ENCODE measurements at places on chromosomes 2 and 18.

DNA sequence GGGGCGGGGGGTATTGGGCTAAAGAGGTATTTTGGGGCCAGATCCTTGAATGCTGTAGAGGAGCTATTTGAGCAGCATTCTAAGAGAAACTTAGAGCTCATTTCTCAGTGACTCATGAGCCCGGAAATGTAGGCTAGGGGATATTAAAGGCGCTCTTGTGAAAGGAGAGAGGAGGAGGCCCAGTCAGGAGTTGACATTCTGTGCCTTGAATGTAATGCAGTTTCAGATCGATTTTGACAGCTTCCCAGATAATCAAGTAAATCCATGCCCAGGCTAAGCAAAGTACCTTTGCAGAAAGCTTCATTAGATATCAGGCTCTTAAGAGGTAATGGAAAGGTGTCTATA lies 1.5 kb downstream of the CAB39 start:
- peak; percentile 77 for DNase-seq

GRCh38 chr18:76558881-76559667 lies 64.0 kb upstream of the ZNF516 start:
- DNase-seq, result no peak

GRCh38 chr2:110637093-110637492 lies 40.8 kb downstream of the BUB1 start:
- DNase-seq, result no peak

GRCh38 chr2:63124218-63124617 lies 73.6 kb downstream of the OTX1 start:
- no peak for DNase-seq

DNA sequence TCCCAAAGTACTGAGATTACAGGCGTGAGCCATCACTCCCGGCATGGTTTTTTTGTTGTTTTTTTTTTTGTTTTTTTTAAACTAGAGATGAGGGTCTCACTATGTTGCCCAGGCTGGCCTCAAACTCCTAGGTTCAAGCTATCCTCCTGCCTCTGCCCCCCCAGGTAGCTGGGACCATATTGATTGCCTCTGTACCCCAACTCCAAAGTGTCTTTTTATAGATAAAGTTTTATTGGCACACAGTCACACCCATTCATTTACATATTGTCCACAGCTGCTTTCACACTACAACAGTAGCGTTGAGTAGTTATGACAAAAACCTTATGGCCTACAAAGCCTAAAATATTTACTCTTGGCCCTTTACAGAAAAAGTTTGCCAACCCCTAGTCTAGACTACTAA lies 45.2 kb upstream of the SP5 start:
- DNase-seq, result no peak

DNA sequence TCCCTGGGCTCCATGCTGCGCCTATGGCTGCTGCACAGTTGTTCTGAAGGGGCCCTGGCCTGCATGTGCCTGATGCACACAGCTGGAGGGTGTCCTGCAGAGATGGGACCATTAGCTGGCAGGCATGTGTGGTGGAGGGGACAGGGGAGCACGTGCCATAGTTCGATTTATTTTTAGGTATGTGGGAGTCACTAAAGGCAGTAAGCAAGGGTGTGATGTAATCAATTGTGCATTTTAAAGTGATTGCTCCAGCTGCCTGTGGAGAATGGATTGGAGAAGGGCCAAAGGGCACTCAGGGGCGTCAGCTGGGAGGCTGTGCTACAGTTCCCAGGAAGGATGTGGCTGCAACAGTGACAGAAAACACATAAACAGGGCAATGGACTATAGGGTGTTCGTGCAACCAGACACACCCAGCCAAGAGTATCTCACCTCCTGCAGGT lies 205.1 kb downstream of the ARL4C start:
- peak; percentile 57 for DNase-seq

GRCh38 chr2:152292991-152293390 lies 42.0 kb upstream of the FMNL2 start:
- DNase-seq, result no peak

GRCh38 chr2:181104512-181105115 lies 124.2 kb downstream of the UBE2E3 start:
- DNase-seq, result peak; percentile 49

DNA sequence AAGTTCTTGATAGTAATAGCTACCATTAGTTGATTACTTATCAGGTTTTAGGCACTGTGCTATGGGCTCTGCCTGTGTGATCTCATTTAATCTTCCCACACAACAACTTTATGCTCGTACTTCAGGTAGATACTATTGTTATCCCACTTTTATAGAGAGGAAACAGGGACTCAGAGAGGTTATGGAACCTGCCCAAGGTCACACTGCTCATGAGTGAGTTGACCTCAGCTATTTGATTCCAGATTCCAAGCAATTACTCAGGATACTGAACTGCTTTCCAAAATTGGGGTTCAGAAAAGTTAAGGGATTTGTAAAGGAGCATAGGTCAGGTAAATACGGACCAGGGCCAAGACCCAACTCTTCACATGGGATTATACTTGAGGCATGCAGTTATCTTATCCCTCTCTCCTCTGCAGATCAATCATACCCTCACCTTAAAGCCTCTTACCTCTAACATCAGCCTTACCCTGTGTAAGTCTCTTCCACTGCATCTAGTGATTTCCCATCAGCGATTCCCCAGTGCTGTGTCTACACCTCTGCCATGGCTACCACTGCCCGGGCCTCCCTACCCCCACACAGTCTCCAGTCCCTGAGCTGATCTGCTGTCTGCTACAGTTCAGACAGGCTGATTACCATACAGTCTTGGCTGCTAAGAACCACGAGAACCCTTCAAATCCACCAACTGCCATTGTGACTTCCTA lies 74.4 kb downstream of the ANTXR1 start:
- no peak for DNase-seq

- DNase-seq, result no peak
Measured at GRCh38 chr2:234745347-234745746, 206.5 kb upstream of the SH3BP4 start.

DNA sequence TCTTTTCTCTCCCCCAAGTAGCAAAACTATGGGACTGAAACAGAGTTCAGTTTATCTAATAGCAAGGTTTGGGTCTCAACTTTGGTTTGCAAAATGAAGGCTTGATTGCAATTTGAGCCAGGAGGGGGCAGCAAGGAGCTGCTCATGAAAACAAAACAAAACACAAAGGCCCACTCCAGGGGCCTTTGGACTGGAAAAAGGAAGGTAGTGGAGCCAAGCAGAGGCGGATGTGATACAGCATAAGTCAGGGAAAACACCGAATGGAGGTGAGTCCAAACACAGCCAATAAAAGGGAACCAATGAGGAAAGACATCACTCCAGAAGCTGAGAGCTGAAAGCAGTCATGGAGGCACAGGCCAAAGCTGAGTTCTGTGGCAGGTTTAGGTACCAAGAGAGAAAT lies 799.7 kb upstream of the ACVR2A start:
- DNase-seq, result peak; percentile 40

DNA sequence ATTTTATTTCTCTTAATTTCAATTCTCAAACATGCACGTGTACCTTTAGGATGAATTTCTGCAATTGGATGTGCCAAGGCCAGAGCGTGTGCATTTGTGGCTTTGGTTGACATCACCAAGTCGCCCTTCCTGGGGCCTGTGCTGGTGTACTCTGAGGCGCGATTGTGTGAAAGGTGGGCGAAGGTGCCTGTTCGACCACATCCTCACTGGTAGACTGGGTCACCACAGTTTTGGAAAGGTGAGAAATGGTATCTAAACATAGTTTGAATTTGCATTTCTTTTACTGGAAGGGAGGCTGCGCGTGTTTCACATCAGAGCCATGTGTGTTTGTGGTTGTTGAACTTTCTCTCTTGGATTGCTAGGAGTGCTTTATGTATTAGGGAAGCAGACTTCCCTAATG lies 89.8 kb downstream of the LDLRAD4 start:
- no peak for DNase-seq

DNA sequence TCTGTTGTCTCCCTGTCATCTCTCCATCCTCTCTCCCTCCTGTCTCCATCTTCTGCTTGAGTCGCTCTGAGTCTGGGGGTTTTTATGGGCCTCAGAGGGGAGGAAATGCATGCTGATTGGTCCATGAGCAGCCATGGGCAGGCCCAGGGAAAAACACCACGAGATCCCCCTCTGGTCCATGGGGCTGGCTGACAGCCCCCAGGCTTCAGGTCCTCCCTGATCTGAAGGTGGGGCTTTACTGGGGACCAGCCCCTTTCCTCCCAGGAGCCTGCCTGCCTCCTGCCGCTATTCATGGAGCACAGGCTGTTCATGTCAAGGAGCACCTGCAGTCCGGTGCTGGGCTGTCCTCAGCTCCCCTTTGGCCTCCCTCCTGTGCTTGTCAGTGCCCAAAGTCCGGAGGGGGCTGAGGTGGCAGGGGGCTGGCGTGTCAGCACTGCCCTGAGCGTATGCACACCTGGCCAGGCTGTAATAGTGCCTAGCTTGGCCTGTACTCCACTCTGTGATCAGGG lies 59.6 kb upstream of the DLX2 start:
- DNase-seq, result no peak

DNA sequence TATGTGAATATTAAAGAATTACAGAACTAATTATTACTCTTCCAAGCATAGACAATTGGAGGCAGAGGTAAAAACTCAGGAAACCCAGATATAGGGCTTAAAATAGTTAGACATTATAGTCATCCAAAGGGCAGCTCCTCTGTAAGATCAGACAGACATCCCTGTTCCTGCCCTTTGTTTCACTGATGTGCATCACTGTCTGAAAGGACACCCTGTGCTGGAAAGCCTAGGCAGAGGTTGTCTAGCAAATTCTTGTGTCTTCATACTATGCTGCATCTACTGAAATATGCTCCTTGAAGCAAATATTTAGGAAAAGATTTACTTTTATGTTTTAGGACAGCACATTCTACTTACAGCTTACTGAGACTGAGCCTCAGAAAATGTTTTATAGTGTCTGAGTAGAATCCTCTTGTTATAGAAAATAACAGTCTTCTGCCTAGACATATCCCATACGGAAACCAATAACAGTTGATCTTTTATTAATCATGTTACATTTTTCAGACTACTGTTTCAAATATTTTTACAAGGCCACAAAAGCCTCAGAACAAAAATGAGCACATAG lies 977.3 kb upstream of the CDH2 start:
- peak; percentile 44 for DNase-seq

GRCh38 chr18:12849548-12849947 lies 34.5 kb downstream of the PTPN2 start:
- no peak for DNase-seq

DNA sequence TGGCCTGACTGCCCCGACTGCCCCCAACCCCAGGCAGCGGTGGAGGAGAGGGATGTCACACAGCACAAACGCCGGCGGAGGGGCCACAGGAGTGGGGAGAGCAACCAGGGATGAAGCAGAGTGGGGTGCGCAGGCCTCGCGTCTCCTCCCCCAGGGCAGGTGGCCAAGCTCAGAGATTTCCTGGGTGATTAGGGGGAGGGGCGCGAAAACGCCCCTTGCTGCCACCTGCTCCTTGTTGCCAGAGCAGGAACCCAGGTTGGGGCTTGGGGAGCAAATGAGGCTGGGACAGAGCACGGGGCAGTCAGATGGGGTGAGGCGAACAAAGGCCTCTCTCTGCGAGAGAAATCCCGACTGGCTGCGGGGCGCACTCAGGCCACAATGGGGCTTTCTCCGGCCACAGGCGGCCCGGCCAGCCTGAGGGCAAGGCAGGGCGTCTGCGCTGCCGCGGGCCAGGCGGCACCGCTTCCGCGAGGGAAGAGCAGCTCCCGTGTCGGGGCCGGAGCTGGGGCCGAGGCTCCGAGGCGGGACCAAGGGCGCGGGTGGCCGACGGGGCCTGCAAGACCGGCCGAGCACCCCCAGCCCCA lies 11.5 kb downstream of the TEX44 start:
- DNase-seq, result no peak

- peak; percentile 69 for DNase-seq
Measured at GRCh38 chr2:61210332-61210981, 48.5 kb downstream of the C2orf74 start.

DNA sequence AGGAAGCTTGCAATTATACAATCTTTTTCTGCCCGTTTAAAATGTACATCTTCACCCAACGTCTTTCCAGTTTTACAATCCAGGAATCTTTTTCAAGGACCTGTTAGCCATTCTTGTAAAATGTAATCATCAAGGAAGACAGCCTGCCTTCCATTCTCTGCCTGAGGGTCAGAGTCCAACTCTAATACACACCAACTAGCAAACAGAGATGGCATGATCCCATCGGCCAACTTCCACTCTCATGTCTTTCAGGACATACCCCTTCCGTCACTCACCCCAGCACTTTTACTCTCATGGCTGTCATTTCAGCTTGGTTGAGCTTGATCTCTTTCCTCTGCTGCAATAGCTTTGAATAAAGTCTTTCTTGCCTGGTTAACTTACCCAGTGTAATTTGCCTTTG lies 172.5 kb upstream of the NETO1 start:
- DNase-seq, result no peak

DNA sequence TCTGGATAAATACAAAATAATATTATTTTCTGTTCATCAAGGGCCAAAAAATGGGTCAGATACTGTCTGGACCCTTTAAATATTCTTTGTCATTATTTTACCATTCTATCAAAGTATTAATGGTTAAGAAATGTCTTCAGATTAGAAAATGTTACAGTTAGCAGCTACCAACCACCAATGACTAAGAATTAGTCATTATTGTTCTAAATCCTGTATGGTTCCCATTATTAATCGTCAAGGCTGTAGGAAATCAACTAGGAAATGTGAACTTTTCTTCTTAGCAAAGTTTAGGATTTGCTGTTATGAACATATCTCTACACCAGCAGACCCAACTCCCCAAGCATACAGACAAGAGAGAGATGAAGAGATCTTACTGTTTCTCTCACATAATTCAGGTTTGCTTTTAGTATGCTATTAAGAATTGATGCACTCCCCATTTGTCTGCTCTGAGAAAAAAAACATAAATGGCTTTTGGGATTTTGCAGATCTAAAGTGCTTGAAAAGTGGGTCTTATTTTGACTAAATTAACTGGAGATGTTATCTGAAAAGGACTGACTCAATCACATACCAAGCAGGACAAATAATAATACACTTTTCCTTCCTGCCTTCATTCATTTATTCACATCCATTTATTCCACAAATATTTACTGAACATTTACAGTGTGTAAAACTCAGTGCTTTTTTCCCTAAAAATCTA lies 147.7 kb downstream of the PPP1R1C start:
- peak; percentile 29 for DNase-seq

DNA sequence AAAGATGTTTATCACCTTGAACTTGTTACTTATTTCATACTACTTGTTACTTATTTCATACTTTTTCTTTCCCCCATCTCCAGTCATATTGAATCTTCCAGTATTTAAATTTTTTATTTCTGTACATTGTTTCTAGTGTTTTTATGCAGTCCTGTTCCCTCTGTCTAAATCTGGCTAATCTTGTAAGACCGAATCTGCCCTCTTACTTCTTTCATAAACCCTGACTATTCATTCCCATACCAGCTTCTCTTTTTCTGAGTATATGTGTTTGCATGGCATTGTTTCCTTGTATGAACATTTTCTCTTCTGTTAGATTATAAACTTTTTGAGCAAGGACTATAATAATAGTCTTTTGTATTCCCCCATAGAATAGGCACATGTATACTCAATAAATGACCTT lies 131.7 kb downstream of the TAF4B start:
- no peak for DNase-seq
